Cardiac atrium fibroblast (primary cell): ENCODE measurements at places on chromosomes 5 and 9. TPM values are rescaled to one million over a fixed set of nuclear protein-coding genes. Genes with fewer than 3 reads are reported as not detected.

The COX7C gene
- 309 and 317 TPM in 2 replicates for total RNA-seq

The SYK gene
- 0.18 TPM in 1 of 2 replicates, not detected in the other for total RNA-seq

The GARIN3 gene
- total RNA-seq: not detected in 2 replicates

The FBLL1 gene
- 0.32 and 3.8 TPM in 2 replicates for total RNA-seq

The PRRC1 gene
- total RNA-seq: 63.3 and 80.3 TPM in 2 replicates

The SPINK7 gene
- not detected in 2 replicates for total RNA-seq

The GPRIN1 gene
- total RNA-seq: 2.7 and 3.7 TPM in 2 replicates
